GOT3 (cell line): ENCODE measurements at places on chromosomes 11 and 22.

DNA sequence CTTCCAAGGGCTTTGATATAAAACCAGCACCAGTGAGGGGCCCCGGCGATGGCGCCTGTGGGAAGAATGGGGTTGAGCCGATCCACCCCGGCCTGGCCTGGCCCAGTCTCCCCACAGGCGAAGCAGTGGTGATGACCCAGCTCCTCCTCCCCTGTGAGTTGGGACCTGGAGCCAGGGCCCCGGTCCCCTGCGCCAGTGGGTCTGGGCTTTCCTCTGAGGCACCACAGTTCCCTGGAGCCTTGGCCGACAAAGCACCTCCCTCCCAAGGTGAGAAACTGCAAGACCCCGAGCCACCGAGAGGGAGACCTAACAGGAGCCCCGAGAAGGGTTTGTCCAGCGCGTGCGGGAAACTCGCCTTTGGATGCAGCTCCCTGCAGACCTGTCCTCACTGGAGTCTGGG lies 942.9 kb downstream of the BRD1 start:
- DNase-seq, result no peak

GRCh38 chr11:36130401-36130800 lies 158.8 kb downstream of the COMMD9 start:
- no peak for DNase-seq

- no peak for DNase-seq
These were observed 11.9 kb downstream of the CLPB start for GRCh38 chr11:72422414-72422813.

DNA sequence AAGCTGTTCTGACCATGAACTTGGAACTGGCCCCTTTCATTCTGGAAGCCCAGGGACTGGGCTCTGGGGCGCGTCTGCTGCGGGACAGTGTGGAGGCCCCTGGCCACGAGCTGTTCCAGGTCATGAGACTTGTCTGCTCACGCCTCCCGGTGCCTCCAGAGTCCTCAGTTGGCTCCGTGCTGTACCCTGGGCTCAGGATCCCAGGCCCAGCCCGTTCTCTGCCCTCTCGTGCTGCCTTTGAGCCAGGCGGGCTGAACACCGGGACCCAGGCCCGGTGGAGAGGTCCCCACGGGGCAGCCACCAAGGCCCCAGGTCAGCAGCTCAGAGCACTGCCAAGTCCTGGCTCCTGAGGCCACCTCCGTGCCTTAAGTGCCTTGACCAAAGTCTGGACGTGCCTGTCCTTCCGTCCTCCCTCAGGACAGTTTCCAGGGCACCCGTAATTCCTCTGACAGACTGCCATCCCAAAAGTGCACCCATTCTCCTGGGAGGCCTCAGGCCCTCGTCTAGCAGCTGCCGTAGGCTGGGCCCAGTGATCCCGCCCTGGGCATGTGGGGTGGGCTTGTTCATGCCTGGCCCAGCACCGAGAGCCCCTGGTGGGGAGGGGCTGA lies 36.3 kb upstream of the PPARA start:
- no peak for DNase-seq

- DNase-seq, result no peak
These were observed 30.3 kb upstream of the MMP13 start for GRCh38 chr11:102985850-102986249.

GRCh38 chr22:27801616-27802345 lies at the start of gene MN1:
MN1 (minus strand) TSS chr22:27801756; CDS start chr22:27800543, 1,213 bp downstream.
- no peak for DNase-seq

GRCh38 chr11:112394304-112394703 lies 133.6 kb upstream of the PLET1 start:
- DNase-seq, result no peak

GRCh38 chr11:16815047-16815767 lies 76.8 kb downstream of the C11orf58 start:
- DNase-seq, result no peak

DNA sequence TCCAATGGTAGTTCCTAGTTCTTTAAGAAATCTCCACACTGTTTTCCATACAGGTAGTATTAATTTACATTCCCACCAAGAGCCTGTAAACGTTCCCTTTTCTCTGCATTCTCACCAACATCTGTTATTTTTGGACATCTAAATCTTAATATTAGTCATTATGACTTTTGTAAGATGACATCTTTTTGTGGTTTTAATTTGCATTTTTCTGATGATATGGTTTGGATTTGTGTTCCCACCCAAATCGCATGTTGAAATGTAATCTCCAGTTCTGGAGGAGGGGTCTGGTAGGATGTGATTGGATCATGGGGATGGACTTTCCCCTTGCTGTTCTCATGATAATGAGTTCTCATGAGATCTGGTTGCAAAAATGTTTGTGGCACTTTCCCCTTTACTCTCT lies 89.0 kb downstream of the MUC15 start:
- DNase-seq, result no peak

DNA sequence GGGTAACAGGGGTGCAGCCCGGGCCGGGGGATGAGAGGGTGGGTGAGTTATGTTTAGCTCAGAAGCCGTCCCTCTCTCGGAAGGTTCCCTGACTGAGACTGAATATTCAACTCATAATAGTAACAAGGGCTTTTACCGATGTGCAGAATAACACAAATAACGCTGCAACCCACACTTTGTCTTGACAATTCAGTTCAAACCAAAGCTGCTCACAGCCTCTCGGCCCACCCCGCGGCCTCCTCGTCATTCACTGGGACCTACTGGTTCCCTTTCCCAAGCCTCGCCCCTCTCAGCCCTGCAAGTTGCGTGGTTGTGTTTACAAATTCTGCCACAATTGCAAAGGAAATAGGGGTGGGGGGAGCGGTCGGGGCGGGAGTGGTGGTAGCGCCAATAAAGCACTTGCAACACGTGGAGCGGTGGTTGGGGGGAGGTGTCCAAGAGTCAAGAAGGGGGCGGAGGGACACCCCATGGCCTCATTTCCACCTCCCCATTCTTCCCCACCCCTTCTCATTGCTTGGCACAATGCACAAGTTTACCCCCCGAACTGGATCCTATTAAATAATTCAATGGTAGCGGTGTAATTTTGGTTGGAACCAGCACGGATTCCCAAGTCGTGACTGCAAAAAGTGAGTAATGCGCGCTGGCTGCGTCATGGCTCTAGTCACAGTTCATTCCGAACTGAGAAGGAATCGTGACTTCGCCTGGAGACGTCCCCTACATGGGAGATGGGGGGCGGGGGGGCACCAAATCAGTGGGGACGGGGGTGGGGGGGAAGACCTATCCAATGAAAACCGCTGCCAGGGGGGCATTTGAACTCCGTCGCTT lies 102.0 kb upstream of the HSD17B12 start:
- no peak for DNase-seq

DNA sequence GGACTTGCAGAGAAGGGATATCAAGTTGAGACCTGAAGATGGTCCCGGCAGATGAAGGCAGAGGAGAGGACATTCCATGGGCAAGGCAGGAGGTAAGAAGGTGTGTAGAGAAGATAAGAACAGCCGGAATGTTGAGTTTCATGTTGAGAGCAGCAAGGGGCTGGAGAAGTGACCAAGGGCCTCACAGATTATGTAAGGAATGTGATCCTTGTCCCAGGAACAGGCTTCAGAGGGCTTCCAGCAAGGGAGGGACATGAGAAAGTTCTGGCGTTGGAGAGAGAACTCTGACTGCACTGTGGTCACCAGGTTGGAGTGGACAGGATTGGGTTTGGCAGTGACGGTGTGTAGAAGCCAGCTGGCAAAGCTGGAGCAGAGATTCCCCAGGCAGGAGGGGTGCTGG lies 27.6 kb upstream of the PPFIA1 start:
- no peak for DNase-seq

DNA sequence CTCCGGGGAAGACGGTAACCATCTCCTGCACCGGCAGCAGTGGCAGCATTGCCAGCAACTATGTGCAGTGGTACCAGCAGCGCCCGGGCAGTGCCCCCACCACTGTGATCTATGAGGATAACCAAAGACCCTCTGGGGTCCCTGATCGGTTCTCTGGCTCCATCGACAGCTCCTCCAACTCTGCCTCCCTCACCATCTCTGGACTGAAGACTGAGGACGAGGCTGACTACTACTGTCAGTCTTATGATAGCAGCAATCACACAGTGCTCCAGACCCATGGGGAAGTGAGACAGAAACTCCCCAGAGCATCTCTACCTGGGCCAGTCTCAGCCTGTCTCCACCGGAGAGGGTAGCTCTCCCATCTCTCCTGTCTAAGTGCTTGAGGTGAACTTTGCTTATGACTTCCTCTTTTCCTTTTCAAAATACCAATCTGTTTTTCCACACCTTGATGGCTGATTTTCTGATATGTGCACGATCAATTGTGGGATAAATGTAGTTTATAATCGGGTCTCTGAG lies 48.5 kb upstream of the VPREB1 start:
- DNase-seq, result no peak

DNA sequence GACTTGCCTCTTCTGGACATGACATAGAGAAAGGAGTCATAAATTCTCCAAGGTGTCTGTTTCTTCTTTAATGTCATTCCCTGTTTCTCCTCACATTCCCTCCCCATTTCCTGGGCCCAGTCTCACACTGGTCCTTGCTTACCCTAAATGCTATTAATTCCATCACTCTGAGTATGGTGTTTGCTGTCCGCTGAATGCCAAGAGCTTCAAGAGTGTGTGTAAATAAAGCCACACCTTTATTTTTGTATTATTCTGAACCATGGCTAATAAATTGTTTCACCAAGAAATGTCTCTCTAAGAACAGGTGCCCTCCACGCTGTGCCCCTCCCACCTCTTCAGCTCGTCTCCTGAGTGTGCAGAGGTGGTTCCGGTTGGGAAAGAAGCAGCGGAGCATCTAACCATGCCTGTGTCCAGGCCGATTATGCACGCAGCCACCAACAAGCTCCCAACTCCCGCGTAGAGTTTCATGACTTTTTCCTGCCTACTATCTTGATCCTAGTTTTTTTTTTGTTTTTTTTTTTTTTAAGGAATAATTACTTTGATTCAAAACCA lies 8.6 kb downstream of the TMEM121B start:
- DNase-seq, result no peak

DNA sequence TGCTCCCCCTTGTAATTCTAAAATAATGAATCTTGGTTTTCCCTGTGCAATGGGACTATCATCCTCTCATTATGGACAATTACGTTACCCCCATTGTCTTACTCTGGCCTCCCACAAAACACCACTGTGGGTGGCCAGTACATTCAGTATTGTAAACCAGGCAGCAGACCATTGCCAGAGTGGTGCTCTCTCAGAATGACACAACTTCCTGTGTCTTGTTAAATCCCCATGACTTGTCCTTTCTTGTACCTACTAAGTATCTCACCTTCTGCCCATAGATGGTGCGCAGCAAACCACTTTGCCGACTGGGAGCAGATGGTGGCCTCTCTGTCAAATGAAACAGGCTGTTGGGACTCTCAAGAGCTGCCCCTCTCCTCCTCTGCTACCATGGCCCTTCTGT lies 287.1 kb upstream of the RAG2 start:
- DNase-seq, result no peak

DNA sequence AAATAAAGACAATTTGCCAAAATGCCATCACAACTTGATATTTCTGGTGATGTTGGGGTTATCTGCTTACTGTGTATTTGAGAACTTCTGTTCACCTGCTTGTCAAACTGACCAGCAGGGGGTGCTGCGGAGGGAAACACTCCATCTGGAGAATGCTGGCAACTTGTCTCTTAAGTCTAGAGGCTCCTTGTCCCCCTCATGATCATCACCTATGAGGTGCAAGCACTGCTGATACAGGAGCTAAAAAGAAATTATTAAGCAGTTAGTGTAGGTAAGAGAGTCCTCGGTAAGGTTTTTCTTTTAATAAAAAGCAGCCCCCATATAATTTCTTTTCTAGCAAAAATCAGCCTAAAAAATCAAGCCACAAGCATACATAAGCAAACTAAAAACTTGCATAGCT lies 32.7 kb upstream of the GLYATL1B start:
- DNase-seq, result no peak

GRCh38 chr11:69018924-69019323 lies 5.9 kb upstream of the MRGPRF start:
- DNase-seq, result no peak

DNA sequence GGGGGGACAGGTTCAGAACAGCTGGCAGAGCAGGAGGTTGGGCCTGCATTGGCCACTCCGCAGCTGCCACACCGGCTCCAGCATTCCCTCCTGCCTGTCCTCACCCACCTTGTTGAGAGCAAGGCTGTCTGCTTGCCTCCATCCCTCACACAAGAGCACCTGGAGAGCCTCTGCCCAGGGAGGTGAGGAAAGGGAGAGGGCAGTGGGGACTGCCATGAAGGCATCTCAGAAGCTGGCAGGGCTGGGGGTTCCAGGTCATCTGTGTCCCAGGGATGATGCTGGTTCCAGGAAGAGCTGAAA lies 27.1 kb downstream of the RSPH14 start:
- DNase-seq, result no peak

DNA sequence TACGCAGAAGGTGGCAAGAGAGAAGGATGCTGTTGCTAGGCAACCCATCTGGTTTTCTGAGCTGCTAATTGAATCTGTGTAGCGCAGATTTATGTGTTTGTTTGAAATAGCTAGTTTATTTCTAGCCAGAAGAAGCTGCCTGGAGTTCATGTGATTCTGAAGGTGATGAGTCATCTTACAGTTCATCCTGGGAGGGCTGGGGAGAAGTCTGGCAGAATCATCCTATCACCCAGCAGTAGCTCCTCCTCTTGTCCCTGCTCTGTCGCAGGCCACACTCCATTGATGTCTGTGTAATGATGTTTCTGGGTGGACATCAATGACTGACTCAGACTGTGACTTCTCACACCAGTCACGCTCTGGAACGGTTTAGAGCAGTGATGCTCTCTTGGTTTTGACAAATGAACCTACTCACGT lies 4.8 kb upstream of the FBXO7 start:
- DNase-seq, result no peak

GRCh38 chr11:68714060-68714856 lies 29.9 kb downstream of the GAL start:
- no peak for DNase-seq

GRCh38 chr11:128890543-128891368 lies at the start of gene KCNJ5:
KCNJ5 (plus strand) TSS chr11:128891356; CDS start chr11:128911274, 19,918 bp downstream.
- DNase-seq, result no peak

GRCh38 chr11:28659716-28660348 lies 551.6 kb downstream of the METTL15 start:
- no peak for DNase-seq

DNA sequence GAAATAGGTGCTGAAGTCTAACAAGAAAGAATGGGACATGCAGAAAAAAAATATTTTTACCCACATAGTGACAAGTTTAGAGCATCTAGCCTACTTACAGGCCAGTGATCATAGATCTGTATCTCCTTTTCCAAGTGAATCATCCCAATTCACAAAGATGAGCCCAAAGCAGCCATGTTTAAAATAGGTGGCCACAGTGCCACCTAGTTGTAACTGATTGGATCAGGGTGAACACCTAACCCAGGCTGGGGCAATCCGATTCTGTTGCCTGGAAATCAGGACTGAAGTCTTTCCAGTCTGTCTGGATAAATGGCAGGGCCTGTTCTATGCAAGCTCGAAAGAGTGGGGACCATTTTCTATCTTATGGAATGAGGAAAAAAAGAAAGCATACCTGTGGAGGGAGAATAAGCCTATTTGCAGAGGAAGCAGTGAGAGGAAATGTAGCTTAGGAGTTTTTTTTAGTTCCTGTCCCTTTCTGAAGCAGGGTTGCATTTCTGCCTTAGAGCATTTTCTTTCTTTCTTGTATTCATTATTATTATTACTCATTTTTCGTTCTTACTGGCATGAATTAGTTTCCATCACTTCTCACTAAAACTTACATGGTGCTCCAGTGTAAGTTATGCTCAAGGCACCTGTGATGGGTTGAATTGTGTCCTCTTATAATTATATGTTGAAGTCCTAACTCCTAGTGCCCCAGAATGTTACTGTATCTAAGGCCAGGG lies 113.2 kb upstream of the RAG2 start:
- no peak for DNase-seq
